T-cell (primary cell): ENCODE measurements at places on chromosomes 7 and 10.
A peak's percentile ranks its signal among the peaks of the same experiment; 100 is the strongest.

- no peak overlapping the region for H3K4me3 ChIP-seq
- no peak overlapping the region for H3K27ac ChIP-seq
- peaks cover 7% of the 10 kb centered on the region for H3K27me3 ChIP-seq
- H3K36me3 ChIP-seq = no peaks in the 10 kb centered on the region
- H3K4me1 ChIP-seq = no peaks in the 10 kb centered on the region
- DNase-seq = no peak
Measured at GRCh38 chr7:16915405-16915804, 33.6 kb upstream of the AGR3 start.

GRCh38 chr10:48623009-48623408, 18.1 kb upstream of the ARHGAP22 start:
- no peaks in the 10 kb centered on the region for H3K36me3 ChIP-seq
- DNase-seq = no peak
- no peak overlapping the region for H3K27ac ChIP-seq
- no peaks in the 10 kb centered on the region for H3K4me1 ChIP-seq
- H3K27me3 ChIP-seq = no peaks in the 10 kb centered on the region

GRCh38 chr7:102284399-102284798, 2.3 kb upstream of the SH2B2 start:
- no peak overlapping the region for H3K27ac ChIP-seq
- H3K36me3 ChIP-seq = no peaks in the 10 kb centered on the region
- no peaks in the 10 kb centered on the region for H3K27me3 ChIP-seq
- no peak overlapping the region for H3K4me3 ChIP-seq

DNA sequence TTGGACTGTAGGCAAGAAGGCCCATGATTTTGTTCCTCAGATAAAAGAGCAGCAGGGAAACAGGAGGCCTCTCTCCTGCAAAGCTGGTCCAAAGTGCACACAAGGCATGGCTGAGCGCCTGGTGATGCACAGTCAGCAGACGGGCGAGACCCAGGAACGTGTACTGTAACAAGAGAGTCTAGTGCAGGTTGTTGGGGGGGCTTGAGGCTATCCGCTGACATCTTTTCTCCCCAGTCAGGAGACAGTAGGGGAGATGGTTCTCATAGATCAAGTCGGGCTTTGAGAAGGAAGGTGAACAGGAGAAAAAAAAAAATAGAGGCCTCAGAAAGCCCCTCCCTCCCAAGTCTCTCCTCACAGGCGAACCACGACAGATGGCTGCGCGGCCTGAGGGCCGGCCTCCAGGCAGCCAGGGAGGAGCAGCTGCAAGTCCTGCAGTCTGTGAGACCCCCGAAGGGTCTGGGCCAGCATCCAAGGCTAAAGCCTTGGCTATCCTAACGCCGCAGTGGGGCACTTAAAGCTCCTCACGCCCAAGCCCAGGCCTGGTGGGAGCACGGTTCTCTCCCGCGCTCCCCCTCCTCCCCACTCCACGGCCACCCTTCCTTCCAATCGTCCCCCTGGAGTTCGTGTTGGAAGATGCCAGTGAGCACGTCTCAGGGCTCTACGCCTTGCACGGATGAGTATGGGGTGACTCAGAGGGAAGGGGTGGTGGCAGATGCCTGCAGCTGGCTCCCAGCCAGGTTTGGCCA, 68.3 kb downstream of the PRKAG2 start:
- no peaks in the 10 kb centered on the region for H3K36me3 ChIP-seq
- H3K4me1 ChIP-seq = no peaks in the 10 kb centered on the region
- H3K27me3 ChIP-seq = no peaks in the 10 kb centered on the region
- no peak overlapping the region for H3K27ac ChIP-seq
- H3K4me3 ChIP-seq = no peak overlapping the region
- DNase-seq = no peak

DNA sequence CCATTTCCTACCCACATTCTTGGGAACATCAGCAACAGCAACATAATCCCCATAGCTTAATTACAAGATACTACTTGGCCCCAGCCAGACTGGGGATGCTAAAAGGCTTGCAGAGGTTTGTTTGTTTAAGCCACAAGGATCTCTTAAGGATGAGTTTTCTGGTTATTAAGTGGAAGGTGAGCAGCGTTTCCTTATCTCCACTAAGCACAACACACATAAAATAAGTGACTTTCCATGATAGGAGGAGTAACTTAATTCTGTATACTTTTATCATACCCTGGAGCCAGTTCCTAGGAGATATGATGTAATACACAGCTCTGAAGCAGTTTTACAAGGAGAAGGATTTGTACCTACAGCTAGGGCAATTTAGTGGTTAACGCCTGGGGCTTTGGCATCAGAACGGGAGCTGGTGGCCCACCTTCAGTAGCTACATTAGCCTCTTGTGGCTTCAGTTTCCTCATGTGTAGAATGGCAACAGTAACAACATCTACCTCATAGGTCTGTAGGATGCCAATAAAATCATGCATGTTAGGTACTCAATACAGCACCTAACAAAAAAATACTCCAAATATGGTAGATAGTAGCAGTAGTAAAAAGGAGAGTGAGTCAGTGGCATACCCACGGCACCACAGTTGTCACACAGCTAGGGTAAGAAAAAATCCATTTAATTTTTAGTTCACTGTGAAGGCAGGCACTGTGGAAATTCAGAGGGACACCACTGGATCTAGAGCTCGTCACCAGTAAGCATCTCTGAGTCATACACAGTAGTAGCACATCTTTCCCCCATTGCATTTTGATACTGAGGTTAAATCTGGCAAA, 55.2 kb downstream of the DOCK4 start:
- no peak for DNase-seq
- no peaks in the 10 kb centered on the region for H3K27me3 ChIP-seq
- H3K4me1 ChIP-seq = no peaks in the 10 kb centered on the region
- no peaks in the 10 kb centered on the region for H3K36me3 ChIP-seq
- H3K27ac ChIP-seq = no peak overlapping the region

DNA sequence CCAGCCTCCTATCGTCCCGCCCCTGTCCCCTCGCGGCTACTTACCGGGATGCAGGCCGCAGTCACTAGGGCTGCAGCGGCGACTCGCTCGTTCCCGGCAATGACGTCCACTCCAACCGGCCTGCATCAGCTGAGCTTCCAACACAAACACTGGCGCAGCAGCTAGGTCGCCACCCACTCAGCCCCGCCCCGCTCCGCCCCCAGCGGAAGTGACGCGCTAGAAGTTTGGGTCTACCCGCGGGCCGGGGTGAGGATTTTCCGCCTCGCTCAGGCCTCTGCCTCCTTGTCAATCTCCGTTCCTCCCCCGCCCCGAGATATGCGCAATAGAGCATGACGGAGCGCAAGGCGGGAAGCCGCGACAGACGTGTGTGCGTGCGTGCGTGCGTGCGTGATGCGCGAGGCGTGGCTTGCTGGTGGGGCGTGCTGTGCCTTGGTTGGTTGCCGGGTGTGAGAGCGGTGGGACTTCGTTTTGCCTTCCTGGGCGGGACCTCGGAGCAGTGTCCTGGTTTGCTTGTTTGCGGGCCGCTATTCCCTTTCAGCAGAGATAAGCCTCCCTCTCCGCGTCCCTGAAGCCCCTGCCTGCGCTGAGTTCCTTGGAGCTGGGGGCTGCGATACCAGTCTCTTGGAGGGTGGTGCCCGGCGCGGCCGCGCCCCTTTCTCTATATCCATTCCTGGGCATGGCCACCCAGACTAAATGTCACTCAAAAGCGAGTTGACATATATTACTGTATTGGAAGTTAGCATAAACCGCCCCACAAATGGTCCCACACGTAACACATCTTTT, at the start of gene PNPLA8:
TSS of gene PNPLA8 (minus strand) at position 151 of the 783 bp plus-strand sequence. CDS start 10,644 bp downstream, outside the sequence.
- H3K4me1 ChIP-seq = peaks cover 19% of the 10 kb centered on the region
- peak; percentile 100 for DNase-seq
- H3K27me3 ChIP-seq = no peaks in the 10 kb centered on the region
- H3K36me3 ChIP-seq = no peaks in the 10 kb centered on the region
- H3K27ac ChIP-seq = peak within 1 kb of the TSS; percentile 99

DNA sequence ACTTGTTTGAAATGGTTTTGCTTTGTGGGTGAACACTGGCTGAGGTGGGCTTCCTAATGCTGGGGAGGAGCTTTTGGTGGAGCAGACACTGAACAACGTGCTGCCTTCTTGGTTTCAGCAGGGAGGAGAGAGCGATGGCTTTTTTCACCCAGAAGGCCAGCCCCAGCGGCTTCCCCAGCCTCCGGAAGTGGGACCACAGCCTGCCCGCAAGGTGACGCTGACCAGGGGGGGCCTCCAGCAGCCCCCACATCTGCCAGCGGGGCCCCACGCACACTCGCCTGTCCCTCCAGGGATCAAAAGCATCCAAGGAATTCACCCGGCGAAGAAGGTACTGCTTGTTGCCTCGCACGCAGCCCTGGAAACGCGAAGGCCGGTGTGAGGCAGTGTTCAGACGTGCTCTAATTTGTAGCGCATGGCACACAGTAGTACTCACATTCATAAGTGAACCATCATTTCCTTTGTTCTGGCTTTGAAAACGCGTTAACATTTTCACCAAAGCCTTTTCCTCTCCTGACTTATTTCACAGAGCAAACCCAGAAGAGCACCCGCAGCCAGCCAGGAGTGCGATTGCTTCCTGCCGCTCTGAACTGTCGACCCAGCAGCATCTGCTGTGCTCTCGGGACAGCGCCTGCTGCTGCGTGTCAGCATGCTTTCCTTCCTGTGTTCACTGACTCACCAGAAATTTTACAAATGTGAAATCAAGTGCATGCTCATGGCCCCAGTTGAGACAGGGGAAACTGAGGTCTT, 48.4 kb downstream of the SHH start:
- H3K4me1 ChIP-seq = peaks cover 26% of the 10 kb centered on the region
- H3K36me3 ChIP-seq = peaks cover 36% of the 10 kb centered on the region
- H3K27me3 ChIP-seq = no peaks in the 10 kb centered on the region
- H3K27ac ChIP-seq = peak overlapping the region; percentile 81
- peak; percentile 36 for DNase-seq

DNA sequence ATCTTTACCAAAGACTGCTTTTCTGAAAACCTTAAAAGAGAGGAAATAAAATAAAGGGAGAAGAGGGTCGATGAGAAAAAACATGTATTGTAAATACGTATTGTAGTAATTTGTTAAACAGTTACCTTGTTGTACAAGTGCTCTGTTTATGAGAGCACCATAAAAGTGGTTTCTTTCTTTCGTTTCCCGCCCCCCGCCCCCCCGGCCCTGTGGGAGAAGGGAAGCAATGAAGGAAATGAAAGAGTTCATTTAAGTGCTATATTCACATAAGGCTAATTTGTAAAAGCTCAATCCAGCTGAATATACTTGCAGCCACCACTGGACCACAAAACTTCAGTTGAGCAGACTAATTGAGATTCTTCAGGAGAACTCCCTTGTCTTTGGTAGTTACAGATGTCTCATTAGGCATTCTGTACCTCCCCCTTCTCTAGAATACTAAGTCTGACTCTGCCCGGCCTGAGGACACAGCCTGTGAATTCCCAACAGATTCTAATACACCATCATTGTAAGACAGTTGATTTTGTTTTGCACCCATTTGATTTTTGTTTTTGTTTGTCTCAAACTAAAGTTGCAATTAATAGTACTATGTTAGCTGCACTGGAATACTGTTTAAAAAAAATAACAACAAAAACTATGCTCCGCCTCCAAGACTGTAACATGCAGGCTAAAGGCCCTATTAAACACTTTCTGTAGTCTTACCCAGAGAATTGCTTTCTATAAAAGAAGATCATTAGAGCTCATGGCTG, 124.9 kb downstream of the ARHGAP12 start:
- no peak overlapping the region for H3K27ac ChIP-seq
- peaks cover 13% of the 10 kb centered on the region for H3K36me3 ChIP-seq
- no peak overlapping the region for H3K4me3 ChIP-seq
- H3K27me3 ChIP-seq = no peaks in the 10 kb centered on the region

GRCh38 chr10:73097305-73097670, 622 bp upstream of the P4HA1 start:
- DNase-seq = no peak
- no peak overlapping the region for H3K4me3 ChIP-seq
- H3K27ac ChIP-seq = peak overlapping the region; percentile 97
- peaks cover 2% of the 10 kb centered on the region for H3K4me1 ChIP-seq
- H3K36me3 ChIP-seq = no peaks in the 10 kb centered on the region

GRCh38 chr7:40758590-40758989, 623.8 kb downstream of the SUGCT start:
- no peaks in the 10 kb centered on the region for H3K27me3 ChIP-seq
- H3K4me1 ChIP-seq = no peaks in the 10 kb centered on the region
- H3K4me3 ChIP-seq = no peak overlapping the region
- no peak for DNase-seq
- no peak overlapping the region for H3K27ac ChIP-seq

DNA sequence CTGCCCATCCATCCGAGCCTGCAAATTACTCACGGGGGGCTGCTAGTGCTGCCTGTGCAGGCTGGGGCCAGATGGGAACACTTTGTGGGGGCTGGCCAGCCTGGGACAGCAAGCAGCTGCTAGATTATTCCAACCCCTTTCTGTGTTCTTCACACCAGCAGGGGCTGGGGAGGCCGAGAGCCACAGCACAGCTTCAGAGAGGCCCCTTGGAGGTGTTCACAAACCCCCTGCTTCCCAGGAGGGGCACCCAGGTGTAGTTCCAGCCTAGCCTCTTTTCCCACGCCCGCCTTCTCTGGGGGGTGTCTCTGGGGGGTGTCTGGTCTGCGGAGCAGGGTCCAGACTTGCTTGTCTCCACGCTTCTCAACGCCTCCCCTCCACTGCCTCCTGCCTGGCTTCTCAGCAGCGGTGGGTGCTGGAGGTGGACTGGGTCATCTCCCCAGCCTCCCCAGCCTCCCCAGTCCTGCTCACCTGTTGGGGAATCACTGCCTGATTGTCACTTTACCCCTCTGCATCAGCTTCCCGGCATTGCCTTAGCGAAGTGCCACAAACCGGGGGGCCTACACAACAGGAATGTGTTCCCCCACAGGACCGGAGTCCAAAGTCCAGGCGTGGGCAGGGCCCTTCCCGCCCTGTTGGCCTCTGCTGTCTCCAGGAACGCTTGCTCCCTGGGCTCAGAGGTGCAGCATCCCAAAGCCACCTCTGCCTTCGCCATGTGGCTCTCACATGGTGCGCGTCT, 74.0 kb upstream of the EN2 start:
- no peak overlapping the region for H3K4me3 ChIP-seq
- no peak overlapping the region for H3K27ac ChIP-seq
- H3K36me3 ChIP-seq = no peaks in the 10 kb centered on the region
- H3K27me3 ChIP-seq = peaks cover 11% of the 10 kb centered on the region
- peaks cover 17% of the 10 kb centered on the region for H3K4me1 ChIP-seq

- no peak for DNase-seq
- no peaks in the 10 kb centered on the region for H3K27me3 ChIP-seq
- H3K4me3 ChIP-seq = no peak overlapping the region
Measured at GRCh38 chr10:78879621-78880020, 189.1 kb upstream of the ZMIZ1 start.

- DNase-seq = no peak
- H3K27ac ChIP-seq = peak overlapping the region; percentile 43
- H3K36me3 ChIP-seq = no peaks in the 10 kb centered on the region
- no peaks in the 10 kb centered on the region for H3K27me3 ChIP-seq
Measured at GRCh38 chr10:72250666-72251065, 23.1 kb upstream of the DDIT4 start.

- no peak overlapping the region for H3K4me3 ChIP-seq
- DNase-seq = no peak
- H3K27ac ChIP-seq = no peak overlapping the region
- H3K36me3 ChIP-seq = no peaks in the 10 kb centered on the region
Measured at GRCh38 chr7:154871507-154871906, 131.4 kb downstream of the PAXIP1 start.

DNA sequence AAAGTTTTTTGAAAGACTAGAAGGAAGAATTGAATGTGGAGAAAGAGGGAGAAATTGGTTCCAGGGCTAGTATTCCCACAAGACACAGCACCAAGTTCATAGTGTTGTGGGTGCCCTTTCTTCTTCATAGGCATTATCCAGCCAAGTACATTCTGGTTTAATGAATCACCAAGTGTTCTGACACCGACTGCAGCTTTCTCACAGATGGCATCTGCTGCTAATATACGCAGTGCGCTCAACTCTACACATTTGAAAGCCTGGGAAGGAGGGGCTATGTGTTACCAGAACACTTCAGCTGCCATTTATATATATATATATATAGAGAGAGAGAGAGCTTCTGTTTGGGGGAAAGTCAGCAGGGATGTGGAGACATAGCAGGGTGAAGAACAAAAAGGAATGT, 1168.4 kb downstream of the GATA3 start:
- H3K4me1 ChIP-seq = no peaks in the 10 kb centered on the region
- no peak for DNase-seq
- no peaks in the 10 kb centered on the region for H3K36me3 ChIP-seq
